GM10248 (cell line): ENCODE measurements at places on chromosomes 3 and 15.

DNA sequence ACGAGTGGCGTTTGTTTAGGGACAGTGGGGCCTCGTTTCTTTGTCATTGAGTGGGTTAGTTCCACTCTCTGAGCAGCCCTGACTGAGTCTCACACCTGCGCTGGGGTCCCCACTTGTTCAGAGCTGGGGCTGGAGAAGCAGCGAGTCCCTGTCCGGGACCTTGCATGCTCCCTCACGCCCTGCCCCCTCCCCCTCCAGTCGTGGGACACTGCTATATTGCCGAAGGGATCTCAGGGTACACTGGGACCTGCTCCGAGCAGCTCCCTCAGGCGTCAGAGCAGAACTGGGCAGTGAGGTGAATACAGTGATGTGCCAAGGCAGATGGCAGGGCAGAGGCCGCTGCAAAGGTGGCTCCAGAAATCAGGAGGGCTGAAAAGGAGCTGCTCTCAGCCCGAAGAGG lies 59.9 kb upstream of the KLF13 start:
- DNase-seq = no peak

DNA sequence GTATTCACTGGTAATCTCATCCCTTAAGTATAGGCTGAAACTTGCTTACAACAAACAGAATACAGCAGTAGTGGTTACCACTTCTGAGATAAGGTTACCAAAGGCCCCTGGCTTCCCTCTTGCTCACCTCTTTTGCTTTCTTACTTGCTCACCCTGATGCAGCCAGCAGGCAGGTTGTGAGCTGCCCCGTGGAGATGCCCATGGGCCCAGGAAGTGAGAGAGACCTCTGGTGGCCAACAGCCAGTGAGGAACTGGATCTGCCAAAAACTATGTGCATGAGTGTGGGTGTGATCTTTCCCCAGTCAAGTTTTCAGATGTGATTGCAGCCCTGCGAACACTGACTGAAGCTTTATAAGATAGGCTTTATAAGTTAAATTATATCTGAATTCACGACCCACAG lies 48.7 kb downstream of the NMNAT3 start:
- peak; percentile 27 for DNase-seq

- DNase-seq = peak; percentile 26
Observed at GRCh38 chr3:122497425-122497824, 17.3 kb downstream of the KPNA1 start.

DNA sequence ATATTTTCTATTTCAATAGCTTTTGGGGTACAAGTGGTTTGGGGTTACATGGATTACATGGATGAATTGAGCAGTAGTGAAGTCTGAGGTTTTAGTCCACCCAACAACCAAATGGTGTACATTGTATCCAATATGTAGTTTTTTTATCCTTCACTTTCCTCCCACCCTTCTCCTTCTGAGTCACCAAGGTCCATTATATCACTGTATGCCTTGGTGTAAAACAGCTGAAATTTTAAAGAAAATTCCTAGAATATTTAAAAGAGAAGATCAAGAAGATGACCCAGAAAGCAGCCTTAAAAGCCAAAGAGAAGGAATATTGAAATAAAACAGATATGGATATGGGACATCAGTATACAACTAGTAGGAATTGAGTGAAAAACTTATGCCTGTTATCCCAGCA lies 204.2 kb upstream of the COL8A1 start:
- DNase-seq = no peak

GRCh38 chr3:47410801-47411646 lies 30.2 kb downstream of the PTPN23 start:
- no peak for DNase-seq

DNA sequence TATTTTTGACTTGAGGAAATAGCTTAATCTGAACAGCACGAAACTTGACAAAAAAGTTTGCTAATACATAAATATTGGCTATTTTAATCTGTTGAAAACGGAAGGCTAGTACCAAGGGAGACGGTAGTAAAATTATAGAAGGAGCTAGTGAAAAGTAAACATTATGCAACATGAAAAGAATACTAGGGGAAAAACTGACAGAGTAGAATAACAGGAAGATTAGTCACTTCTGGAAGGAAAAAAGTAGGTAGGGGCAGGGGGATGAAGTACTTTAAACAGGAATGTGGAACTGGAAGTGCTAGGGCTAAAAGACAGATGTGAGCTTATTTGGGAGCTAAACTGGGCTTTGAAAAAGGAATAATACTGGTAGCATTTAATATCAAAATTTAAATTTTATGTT lies 60.1 kb downstream of the MBNL1 start:
- no peak for DNase-seq

- DNase-seq = no peak
Observed at GRCh38 chr15:69056365-69056764, 41.9 kb downstream of the NOX5 start.

GRCh38 chr3:156181509-156181908 lies 61.1 kb downstream of the KCNAB1 start:
- no peak for DNase-seq

GRCh38 chr15:99155961-99156443 lies 51.1 kb downstream of the SYNM start:
- no peak for DNase-seq

- DNase-seq = peak; percentile 85
Observed at GRCh38 chr3:13091898-13092611, 18.8 kb upstream of the IQSEC1 start.

DNA sequence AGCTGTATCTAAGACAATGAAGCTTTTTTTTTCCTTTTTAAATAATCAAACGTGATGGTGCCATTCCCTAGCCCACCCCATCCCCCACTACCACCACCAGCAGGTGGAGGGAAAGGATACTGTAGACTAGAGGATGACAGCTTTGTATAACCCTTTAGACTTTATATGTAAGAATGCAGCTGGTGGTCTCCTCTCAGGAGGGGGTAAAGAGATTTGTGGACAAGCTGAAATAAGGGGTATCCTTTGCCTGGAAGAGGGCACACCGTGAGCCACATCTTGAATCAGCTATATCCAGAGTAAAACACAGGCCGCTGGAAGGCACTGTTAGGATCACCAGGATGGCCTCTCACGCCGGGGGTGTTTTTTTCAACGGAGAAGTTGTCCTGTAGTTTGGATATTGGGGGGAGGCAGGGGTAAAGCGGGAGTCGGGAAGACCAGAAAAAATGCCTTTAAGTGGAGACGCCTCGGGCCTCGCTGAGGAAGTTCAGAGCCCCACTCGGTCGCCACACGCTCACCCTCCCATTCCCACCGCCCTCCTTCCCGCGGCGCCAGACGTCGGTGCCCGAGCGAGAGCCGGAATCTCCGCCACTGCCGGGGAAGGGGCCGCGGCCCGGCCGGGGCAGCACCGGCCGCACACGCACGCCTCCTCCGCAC lies 986 bp downstream of the KPNA4 start:
- no peak for DNase-seq

- peak; percentile 36 for DNase-seq
Observed at GRCh38 chr15:58981808-58982475, 5.5 kb upstream of the RNF111 start.

DNA sequence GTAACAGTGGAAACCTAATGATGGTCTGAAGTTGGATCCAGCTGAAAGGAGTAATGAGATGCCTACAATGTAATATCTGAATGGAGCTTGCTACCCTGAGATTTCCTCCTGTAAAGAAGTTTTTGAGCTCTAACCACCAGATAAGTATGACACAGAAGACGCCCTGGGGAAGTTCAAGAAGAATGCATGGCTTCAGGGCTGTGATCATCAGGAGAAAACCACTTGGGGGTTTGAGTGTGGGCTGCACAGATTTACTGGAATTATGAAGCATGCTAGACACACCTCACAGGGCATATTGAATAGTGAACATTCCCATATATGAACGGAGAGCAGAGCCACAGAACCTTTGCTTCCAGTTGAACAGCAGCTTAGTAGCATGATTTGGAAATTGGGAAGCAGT lies 10.6 kb upstream of the CCDC80 start:
- DNase-seq = no peak

DNA sequence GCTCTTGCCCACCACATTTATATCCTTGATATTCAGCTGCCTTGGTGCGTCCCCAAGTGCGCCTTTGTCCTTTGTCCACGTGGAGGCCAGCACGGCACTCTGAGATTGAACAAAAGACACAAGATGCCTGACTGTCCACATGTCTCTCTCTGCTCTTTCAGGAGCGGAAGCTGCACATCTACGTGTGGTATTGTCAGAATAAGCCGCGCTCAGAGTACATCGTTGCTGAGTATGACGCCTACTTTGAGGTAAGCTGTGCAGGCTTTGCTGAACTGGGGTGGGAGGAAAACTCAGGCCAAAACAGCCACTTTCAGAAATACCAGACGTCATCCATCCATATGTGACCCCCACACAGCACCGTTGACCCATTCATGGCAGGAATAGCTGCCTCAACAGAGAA lies 72.0 kb upstream of the UMPS start:
- DNase-seq = no peak

GRCh38 chr3:77203851-77204250 lies 164.0 kb downstream of the ROBO2 start:
- no peak for DNase-seq

- no peak for DNase-seq
Observed at GRCh38 chr3:130834476-130834875, 59.4 kb upstream of the ATP2C1 start.

GRCh38 chr3:189457201-189457607 lies 174.0 kb upstream of the TP63 start:
- no peak for DNase-seq

- DNase-seq = no peak
Observed at GRCh38 chr3:170205302-170205701, 16.9 kb upstream of the PRKCI start.

DNA sequence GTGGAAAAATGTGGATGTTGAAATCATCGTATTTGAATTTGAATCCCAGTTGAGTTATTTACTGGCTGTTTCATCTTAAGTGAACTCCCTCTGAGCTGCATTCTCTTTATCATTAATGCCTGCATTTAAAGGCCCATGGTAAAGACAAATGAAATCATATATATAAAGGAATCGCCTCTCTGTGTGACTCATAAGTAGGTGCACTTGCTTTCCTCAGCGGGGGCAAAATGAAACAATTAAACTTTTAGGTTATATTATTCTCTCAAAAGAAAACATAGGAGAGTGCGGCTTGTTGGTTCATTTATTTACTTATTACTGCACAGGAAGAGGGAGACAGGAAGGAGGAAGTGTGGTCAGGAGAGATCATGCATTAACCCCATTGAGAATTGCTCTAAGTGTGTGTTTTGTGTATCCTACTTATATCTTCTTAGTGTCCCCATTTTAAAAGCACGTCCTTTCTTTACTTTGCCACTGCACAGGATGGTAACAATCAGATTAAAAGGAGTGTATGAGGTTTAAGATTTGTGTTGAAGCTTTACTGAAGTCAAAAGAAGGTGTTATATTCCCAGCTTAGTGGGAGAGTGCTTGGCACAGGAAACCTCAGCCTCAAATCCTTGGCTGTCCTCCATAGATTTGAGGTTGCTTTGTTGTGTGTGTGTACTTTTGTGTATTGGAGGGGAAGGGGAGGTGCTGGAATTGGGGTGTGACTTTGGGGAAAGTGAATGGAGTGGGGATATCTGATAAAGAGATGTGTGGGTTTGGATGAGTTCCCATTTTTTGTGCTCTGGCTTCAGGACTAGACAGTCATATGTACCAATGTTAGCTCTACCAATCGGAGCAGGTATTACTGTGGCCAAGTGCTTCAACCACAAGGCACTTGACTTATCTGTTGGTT lies 595.8 kb upstream of the NR2F2 start:
- no peak for DNase-seq

- no peak for DNase-seq
Observed at GRCh38 chr15:66652806-66653205, 49.2 kb upstream of the SMAD6 start.

- no peak for DNase-seq
Observed at GRCh38 chr3:63473641-63474166, 178.8 kb upstream of the SNTN start.

DNA sequence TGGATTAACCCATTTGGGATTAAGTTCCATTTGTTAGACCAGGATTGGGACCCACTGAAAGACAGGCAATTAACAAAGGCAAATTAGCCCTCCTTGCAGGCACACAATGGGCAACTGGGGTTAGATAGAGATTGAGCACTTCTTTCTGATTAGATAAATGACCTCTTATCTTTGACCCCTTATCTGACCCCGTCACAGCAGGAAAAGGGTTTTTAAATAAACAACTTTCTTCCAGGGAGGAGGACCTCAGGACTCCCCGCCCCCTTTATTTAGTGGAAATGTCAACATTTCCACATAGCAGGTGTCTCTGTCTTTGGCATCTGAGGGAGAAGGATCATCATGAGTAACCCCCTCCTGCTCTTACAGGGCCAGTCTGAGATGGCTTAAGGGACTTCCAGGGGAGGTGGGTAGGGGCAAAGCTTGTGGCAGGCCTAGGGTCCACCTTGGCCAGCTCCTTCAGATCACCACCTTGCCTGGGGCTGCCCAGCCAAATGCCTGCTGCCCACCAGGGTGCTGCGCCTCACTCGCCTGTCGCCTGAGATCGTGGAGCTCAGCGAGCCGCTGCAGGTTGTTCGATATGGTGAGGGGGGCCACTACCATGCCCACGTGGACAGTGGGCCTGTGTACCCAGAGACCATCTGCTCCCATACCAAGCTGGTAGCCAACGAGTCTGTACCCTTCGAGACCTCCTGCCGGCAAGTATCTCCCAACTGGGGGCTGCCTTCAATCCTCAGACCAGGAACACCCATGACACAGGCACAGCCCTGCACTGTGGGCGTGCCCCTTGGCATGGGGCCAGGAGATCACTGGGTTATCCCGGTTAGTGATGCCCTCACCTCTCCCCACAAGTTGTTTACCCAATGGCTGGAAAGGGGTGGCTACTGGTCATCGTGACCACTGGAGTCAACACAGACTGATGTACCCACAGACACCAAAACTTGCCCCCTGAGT lies 2.6 kb upstream of the WDR6 start:
- DNase-seq = no peak

GRCh38 chr3:146033950-146034349 lies 127.0 kb downstream of the PLOD2 start:
- no peak for DNase-seq
